Breast epithelium (tissue), 4 donors: ENCODE measurements at places on chromosomes 2 and 18. TPM values are rescaled to one million over a fixed set of nuclear protein-coding genes. Genes with fewer than 3 reads are reported as not detected.

The KCMF1 gene
- 35.7 TPM for total RNA-seq

The STARD7 gene
- 96.3 TPM for total RNA-seq

The SLC9A2 gene
- total RNA-seq, result 0.98 TPM

The POU3F3 gene
- 0.98 TPM for total RNA-seq

The ERCC3 gene
- 55.2 TPM for total RNA-seq

The SLC16A14 gene
- total RNA-seq, result 1.9 TPM

The RAB27B gene
- total RNA-seq, result 1.1 TPM

DNA sequence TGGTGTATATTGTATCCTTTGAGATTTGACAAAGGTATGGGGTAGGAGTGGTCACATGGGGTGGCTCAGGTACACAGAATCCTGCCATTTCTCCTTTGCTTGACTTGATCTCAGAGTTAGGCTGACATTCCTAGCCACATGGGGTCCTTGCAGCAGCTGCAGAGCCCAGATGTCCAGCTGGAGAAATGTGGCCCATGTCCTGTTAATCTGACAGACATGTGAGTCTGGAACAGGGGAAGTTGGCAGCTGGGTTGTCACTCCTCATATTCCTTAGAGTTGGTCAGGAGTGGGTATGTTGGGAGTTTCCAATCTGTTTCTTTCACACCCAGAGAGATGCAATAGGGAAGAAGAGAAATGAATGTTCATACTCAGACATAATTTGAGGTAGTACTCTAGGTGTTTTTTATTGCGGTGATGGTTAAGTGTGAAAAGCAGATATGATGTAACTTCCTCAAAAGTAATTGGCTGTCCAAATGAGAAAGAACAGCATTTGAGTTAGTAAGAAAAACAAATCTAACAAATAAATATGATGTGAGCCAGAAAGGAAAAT is 402.6 kb upstream of the MEIS1 start:
- no peaks in the 10 kb centered on the region for H3K36me3 ChIP-seq
- no peak for DNase-seq
- H3K4me1 ChIP-seq, result no peaks in the 10 kb centered on the region

- no peak for DNase-seq
- no peaks in the 10 kb centered on the region for H3K4me1 ChIP-seq
- H3K36me3 ChIP-seq, result no peaks in the 10 kb centered on the region
These were observed 120.3 kb downstream of the PLA2R1 start for GRCh38 chr2:159942146-159942545.

DNA sequence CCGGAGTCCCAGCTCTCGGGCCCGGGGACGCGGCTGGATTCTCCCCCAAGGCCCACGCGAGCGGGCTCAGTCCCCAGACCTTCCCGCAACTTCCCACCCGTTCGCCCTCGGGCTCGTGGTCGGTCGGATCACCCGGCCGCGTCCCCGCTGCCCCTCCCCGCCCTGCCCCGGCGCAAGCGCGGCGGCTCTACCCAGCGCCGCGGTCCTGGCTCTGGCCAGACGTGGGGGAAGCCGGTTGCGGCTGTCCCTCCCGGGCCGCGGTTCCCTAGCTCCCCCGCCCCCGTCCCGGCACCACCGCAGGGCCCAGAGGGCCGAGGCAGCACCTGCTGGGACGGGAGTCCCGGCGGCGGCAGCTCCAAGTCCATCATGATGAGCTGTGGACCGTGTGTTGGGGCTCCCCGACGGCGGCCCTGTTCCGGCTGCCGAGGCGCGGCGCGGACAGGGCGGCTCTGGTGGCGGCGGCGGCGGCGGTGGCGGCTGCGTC is 276 bp downstream of the NFE2L2 start:
- H3K4me1 ChIP-seq, result no peaks in the 10 kb centered on the region
- H3K36me3 ChIP-seq, result no peaks in the 10 kb centered on the region
- DNase-seq, result peak; percentile 54

GRCh38 chr2:78676921-78677696 is 348.4 kb upstream of the REG3G start:
- no peaks in the 10 kb centered on the region for H3K4me1 ChIP-seq
- no peak overlapping the region for H3K27ac ChIP-seq
- peaks cover 3% of the 10 kb centered on the region for H3K36me3 ChIP-seq
- H3K4me3 ChIP-seq, result no peak overlapping the region
- H3K27me3 ChIP-seq, result no peaks in the 10 kb centered on the region

- no peak for DNase-seq
- no peaks in the 10 kb centered on the region for H3K27me3 ChIP-seq
- H3K27ac ChIP-seq, result peak overlapping the region; percentile 11
- H3K4me3 ChIP-seq, result no peak overlapping the region
- no peaks in the 10 kb centered on the region for H3K36me3 ChIP-seq
- H3K4me1 ChIP-seq, result no peaks in the 10 kb centered on the region
These were observed 4.9 kb downstream of the PXDN start for GRCh38 chr2:1739322-1739957.

- no peak overlapping the region for H3K27ac ChIP-seq
- no peaks in the 10 kb centered on the region for H3K36me3 ChIP-seq
- H3K4me1 ChIP-seq, result no peaks in the 10 kb centered on the region
These were observed 50.0 kb downstream of the SOCS6 start for GRCh38 chr18:70338890-70339289.

DNA sequence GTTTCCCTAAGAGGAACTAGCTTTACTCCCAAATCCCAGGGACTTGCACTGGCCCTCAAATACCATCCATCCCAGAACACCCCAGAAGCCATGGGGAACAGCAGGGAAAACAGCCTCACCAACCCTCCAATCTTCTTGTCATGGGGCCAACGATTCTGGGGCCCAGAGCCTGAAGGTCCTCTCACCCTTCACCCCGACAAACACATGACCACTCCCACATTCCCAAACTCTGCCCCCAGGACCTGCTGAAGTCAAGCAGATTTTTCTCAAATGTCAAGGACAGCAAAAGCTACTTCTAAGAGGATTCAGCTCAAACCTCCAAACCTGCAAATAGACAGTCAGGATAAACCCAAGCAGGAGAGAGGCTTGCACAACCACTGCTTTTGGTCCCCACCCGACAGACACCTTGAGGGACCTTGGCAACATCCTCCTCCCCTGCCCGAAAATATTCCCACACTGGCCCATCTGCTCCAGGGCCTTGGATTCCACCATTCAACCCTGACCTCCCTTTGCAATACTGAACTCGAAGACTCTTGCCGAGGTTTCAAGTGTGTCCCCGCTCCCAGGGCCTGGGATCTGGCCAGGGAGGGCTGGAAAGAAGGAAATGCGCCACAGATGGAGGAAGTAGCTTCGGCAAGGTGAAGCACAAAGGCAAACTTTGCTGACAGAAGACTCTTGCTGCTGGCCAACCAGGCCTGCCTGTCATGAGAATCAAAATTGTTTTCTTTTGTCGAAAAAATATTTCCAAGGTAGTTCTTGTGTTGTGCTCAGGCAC is 143.3 kb downstream of the ZFP36L2 start:
- H3K4me1 ChIP-seq, result peaks cover 46% of the 10 kb centered on the region
- no peak for DNase-seq
- H3K4me3 ChIP-seq, result no peak overlapping the region
- no peaks in the 10 kb centered on the region for H3K27me3 ChIP-seq

DNA sequence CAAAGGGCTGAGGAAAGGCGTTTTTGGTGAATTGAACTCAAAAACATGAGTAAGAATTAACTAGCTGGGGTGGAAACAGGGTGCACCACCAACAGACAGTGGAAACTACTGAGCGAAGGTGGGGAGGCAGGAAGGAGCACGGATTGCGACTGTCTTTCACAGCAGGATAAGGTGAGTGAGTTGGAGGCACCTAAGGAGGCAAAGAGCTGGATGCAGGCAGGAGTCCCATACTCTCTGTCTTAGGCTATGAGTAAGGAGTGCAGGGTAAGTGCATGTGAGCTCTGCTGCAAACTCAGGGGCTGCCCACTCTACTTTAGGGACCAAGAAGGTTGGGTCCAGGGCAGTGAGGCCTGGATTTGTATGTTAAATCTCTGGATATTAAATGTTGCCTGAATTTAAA is 333.1 kb upstream of the ZNF521 start:
- H3K27ac ChIP-seq, result no peak overlapping the region
- no peaks in the 10 kb centered on the region for H3K4me1 ChIP-seq
- H3K4me3 ChIP-seq, result no peak overlapping the region
- H3K27me3 ChIP-seq, result no peaks in the 10 kb centered on the region
- no peaks in the 10 kb centered on the region for H3K36me3 ChIP-seq

DNA sequence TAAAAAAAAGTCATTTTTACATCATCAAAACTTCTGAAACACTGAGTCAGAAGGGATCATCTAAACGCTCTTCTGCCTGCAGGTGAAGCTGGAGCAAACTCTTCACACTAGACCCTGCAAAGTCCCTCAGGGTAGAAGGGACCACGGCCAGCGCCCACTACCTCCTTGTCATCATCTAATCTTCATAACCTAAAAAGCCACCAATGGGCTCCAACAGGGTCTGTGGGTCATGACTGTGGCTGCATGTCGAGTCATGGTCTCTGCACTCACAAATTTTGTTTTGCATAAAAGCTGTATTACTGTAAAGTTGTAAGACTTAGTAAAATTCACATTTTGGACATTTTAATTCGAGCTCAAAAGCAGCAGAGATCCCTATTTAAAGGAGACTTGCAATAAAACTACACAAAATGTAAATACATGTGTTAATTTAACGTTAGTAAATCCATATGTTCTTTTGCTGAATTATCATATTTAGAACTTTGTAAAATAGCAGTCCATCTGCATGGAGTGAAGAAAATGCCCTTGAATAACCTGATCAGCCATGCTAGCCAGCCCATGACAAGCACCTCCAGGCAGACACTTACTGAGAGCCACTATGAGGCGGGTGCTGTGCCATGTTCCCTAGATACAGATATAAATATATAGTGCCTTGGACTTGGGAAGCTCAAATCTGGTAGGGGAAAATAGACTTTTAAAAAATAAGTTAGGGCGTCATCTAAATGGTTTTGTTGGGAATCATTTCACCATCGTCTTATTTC is 437.2 kb upstream of the LYPD1 start:
- H3K4me1 ChIP-seq, result no peaks in the 10 kb centered on the region
- DNase-seq, result no peak
- H3K4me3 ChIP-seq, result no peak overlapping the region

GRCh38 chr2:160298960-160299359 is 98.9 kb upstream of the ITGB6 start:
- no peak for DNase-seq
- no peaks in the 10 kb centered on the region for H3K27me3 ChIP-seq
- no peaks in the 10 kb centered on the region for H3K36me3 ChIP-seq

DNA sequence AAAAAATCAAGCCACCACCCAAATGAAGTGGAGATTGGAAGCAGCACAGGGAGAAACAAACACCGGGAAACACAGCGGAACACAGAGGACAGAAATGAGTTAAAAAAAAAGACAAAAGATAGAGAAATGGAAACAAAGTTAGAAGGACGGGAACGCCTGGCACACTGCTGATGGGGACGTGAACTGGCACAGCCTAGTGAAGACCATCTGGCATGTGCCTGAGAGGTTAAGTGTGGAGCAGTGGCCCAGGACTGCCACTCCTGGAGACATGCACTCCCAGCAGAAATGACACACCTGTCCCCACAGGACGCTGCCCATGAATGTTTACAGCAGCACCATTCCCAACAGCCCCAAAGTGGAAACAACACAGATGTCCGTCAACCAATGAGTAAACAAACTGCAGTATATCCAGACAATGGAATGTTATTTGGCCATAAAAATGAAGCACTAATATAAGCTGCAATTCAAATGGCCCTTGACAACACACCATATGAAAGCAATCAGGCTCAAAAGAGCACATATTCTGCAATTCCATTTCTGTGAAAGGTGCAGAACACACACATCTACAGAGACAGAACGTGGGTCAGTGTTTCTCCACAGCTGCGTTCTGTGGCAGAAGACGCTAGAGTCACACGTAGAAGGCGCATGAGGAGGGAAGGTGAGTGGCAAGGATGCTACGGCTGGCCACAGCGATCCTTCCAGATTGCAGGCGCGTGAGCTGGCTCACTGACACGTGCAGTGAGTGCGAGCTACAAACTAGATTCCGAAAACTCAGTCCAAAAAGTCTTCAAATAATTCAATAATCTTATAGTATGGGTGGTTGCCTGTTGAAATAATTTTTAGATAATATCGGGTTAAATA is 24.6 kb downstream of the THAP4 start:
- H3K36me3 ChIP-seq, result no peaks in the 10 kb centered on the region
- H3K27me3 ChIP-seq, result no peaks in the 10 kb centered on the region
- peaks cover 1% of the 10 kb centered on the region for H3K4me1 ChIP-seq

DNA sequence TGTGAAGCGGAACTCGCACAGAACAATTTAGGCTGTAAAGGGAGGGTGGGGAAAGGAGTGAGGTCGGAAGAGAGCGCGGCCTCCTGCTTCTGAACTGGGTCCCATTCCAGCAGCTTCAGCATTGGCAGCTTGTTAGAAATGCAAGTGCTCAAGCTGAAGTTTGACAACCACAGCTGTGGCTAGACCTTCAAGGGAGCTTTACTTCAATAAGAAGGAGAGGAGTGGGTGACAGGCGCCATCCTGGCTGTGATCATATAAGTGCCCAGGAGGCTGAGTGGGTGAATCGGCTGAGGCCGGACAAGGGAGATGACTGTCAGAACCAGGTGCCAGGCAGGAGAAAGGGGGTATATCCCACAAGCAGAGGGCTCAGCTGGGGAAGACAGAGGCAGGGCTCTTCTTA is 622.5 kb downstream of the GALR1 start:
- peaks cover 5% of the 10 kb centered on the region for H3K27me3 ChIP-seq
- no peak for DNase-seq
- no peaks in the 10 kb centered on the region for H3K36me3 ChIP-seq
- no peaks in the 10 kb centered on the region for H3K4me1 ChIP-seq
- no peak overlapping the region for H3K4me3 ChIP-seq

DNA sequence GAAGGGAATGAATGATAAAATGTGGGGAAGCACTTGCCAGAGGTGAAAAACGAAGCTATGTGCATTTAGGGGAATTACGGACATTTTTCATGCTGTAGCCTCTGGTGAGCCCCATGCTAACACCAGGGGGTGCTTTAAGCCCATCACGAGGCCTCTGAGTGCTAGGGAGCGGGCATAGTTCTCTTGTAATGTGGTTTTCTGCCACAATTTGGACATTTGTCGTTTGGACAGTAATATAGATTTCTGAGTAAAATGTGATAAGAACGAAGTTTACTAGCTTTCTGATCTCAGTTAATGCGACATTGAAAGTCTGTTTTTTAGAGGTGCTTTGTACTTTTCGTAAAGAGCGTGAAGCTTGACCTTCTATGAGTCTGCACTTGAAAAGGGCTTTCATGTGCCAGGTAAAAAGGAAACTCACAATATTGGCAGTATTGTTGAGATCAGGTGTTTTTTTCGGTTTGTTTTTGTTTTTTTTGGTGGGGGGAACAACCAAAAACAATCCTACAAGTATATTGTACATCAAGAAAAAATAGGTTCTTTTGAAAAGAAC is 50.6 kb downstream of the TRAF3IP1 start:
- no peak overlapping the region for H3K27ac ChIP-seq
- no peak for DNase-seq
- no peaks in the 10 kb centered on the region for H3K4me1 ChIP-seq
- no peaks in the 10 kb centered on the region for H3K36me3 ChIP-seq
- no peak overlapping the region for H3K4me3 ChIP-seq
- H3K27me3 ChIP-seq, result no peaks in the 10 kb centered on the region

GRCh38 chr2:118177318-118177717 is 89.0 kb downstream of the INSIG2 start:
- no peak for DNase-seq
- H3K4me3 ChIP-seq, result no peak overlapping the region
- H3K27ac ChIP-seq, result no peak overlapping the region
- no peaks in the 10 kb centered on the region for H3K27me3 ChIP-seq
- no peaks in the 10 kb centered on the region for H3K36me3 ChIP-seq
- H3K4me1 ChIP-seq, result no peaks in the 10 kb centered on the region

GRCh38 chr2:158973116-158973956 is 4.9 kb downstream of the TANC1 start:
- no peak overlapping the region for H3K4me3 ChIP-seq
- no peaks in the 10 kb centered on the region for H3K27me3 ChIP-seq
- no peaks in the 10 kb centered on the region for H3K36me3 ChIP-seq
- DNase-seq, result no peak
- no peak overlapping the region for H3K27ac ChIP-seq
- H3K4me1 ChIP-seq, result no peaks in the 10 kb centered on the region
